Foreskin keratinocyte (primary cell): ENCODE measurements at places on chromosomes 7 and 10. TPM values are rescaled to one million over a fixed set of nuclear protein-coding genes. Genes with fewer than 3 reads are reported as not detected.
A peak's percentile ranks its signal among the peaks of the same experiment; 100 is the strongest.

The ERVW-1 gene
- polyA plus RNA-seq = not detected in 2 replicates

The WDR86 gene
- not detected in 2 replicates for polyA plus RNA-seq

The ANK3 gene
- polyA plus RNA-seq = 1.8 TPM in 2 replicates

GRCh38 chr10:93475227-93475626 is 6.9 kb downstream of the MYOF start:
- DNase-seq = peak; percentile 61

- no peak for DNase-seq
These were observed 235.2 kb downstream of the TMEM26 start for GRCh38 chr10:61217851-61218565.

GRCh38 chr10:43899224-43899959 is 250.7 kb upstream of the ZNF32 start:
- peak; percentile 57 for DNase-seq
